ENCODE measurements at places on chromosomes 12 and 14.

DNA sequence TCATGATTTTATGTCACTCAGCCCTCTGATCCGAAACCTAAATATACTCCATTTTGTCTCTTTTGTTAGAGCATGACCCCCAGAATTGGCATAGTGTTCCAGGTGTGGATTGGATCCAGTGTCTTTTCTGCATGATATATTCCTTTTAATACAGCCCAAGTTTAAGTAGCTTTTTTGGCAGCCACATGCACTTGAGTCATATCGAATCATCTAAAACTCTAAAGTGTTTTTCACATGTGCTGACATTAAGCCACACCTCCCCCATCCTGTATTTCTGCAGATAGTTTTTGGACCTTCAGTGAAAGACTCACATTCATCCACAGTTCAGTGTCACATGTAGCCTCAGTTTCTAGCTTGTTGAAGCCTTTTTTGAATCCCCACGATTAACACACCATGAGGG, 30.6 kb downstream of the BORCS5 start:
- no peak for DNase-seq

- no peak for DNase-seq
Observed at GRCh38 chr14:43207189-43207588, 1299.9 kb downstream of the FSCB start.

- no peak for DNase-seq
Observed at GRCh38 chr14:58121530-58122186, 30.4 kb downstream of the ARMH4 start.

GRCh38 chr14:59474172-59474571, 9.0 kb upstream of the GPR135 start:
- DNase-seq: no peak

DNA sequence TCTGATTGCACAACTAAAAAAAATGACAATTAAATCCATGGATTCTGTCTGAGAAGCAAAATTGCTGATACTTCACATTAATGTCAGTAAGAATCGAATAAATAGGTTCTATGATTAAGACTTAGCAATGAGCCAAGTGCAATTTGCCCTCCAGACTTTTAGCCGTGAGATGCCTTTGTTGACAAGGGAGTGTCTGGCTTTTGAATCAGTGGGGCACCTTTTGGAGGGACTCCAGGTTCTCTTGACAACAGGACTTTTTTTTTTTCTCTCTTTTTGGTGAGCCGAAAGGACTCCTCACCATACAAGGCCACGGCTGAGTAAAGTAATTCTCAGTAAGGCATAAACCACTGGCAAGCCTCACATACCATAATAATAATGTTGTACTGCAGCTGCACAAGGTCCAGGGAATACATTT, 4.7 kb upstream of the MDM1 start:
- no peak for DNase-seq

DNA sequence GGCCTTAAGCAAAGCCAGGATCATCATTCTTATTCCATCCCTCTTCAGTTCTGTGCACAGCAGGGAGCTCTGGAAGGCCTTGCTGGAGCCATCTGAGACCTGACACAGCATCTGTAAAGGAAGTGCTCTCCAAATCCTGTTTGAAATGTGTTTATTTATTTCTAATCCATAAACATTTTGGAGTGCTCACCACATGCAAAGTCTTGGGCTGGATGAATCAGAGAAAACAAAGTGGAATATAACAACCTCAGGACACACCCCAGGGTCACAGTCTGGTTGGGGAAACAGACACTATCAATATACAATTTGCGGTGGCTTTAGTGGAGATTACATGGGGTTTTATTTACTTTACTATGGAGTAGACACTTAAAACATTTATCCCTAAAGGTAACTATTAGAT, 54.3 kb downstream of the BMP4 start:
- no peak for DNase-seq

- no peak for DNase-seq
Observed at GRCh38 chr12:30985814-30986452, 59.4 kb downstream of the TSPAN11 start.

DNA sequence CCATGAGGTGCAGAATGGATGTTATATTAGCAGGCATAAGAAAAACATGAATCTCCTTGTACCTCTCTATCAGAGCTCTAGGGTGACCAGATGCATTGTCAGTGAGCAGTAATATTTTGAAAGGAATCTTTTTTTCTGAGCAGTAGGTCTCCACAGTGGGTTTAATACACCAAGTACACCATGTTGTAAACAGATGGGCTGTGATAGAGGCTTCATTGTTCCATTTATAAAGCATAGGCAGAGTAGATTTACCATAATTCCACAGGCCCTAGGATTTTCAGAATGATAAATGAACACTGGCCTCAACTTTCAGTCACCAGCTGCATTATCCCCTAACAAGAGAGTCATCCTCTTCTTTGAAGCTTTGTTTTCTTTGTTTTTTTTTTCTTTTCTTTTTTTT, 185.2 kb downstream of the ERC1 start:
- no peak for DNase-seq

GRCh38 chr12:55074806-55075205, 51.4 kb upstream of the OR9K2 start:
- DNase-seq: no peak

GRCh38 chr12:55965240-55965639, 602 bp downstream of the PMEL start:
- DNase-seq: no peak

- DNase-seq: no peak
Observed at GRCh38 chr14:99309220-99309766, 37.3 kb upstream of the BCL11B start.

- no peak for DNase-seq
Observed at GRCh38 chr12:69834147-69834546, 9.1 kb downstream of the MYRFL start.

- DNase-seq: no peak
Observed at GRCh38 chr12:107558816-107559382, 126.7 kb upstream of the PWP1 start.

- DNase-seq: no peak
Observed at GRCh38 chr12:15446807-15447206, 124.5 kb downstream of the PTPRO start.

GRCh38 chr14:102916347-102917055, 6.0 kb upstream of the AMN start:
- no peak for DNase-seq

DNA sequence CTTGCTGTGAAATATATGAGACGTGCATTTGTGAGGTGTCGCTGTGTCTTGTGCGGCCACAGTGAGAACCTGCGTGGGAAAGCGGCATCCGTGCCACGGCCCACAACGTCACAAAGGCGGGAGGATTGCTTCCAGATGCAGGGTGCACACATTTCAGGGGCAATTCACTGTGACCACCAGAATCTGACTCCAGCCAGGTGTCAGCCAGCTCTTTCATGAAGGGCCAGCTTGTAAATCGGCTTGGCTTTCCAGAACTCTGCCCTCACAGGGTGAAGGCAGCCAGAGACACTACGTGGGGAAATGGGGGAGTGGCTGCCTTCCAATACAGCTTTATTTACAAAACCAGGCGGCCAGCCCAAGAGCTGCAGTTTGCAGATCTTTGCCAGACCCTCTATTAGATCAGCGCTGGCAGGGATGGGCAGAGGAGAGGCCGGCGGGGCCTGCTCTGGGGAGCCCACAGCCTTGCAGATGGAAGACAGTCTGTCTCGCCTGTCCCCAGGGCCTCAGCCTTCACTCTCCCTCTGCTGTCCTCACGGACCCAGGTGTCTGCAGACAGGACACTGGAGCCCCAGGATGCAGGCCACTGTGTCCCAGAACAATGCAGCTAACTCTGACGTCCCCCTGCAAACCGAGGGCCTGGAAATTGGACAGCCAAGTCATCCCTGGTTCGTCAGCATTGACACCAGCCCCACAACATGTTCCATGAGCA, 53.5 kb downstream of the ADGRD1 start:
- DNase-seq: no peak

- no peak for DNase-seq
Observed at GRCh38 chr14:67426161-67426560, 14.2 kb upstream of the PLEK2 start.

GRCh38 chr12:51869496-51869865, 18.4 kb upstream of the ANKRD33 start:
- DNase-seq: no peak

GRCh38 chr12:67449591-67450052, 180.5 kb downstream of the CAND1 start:
- DNase-seq: no peak

- DNase-seq: no peak
Observed at GRCh38 chr12:77946541-77947061, 115.9 kb downstream of the NAV3 start.

GRCh38 chr14:45298423-45299117, 45.6 kb upstream of the MIS18BP1 start:
- DNase-seq: no peak

- DNase-seq: no peak
Observed at GRCh38 chr12:40730281-40730680, 38.0 kb downstream of the CNTN1 start.

- DNase-seq: no peak
Observed at GRCh38 chr14:99758121-99758821, 34.9 kb upstream of the EML1 start.

GRCh38 chr14:52977798-52978197, 26.9 kb upstream of the FERMT2 start:
- DNase-seq: no peak

GRCh38 chr14:24695265-24696241, 61.6 kb upstream of the GZMB start:
- no peak for DNase-seq

DNA sequence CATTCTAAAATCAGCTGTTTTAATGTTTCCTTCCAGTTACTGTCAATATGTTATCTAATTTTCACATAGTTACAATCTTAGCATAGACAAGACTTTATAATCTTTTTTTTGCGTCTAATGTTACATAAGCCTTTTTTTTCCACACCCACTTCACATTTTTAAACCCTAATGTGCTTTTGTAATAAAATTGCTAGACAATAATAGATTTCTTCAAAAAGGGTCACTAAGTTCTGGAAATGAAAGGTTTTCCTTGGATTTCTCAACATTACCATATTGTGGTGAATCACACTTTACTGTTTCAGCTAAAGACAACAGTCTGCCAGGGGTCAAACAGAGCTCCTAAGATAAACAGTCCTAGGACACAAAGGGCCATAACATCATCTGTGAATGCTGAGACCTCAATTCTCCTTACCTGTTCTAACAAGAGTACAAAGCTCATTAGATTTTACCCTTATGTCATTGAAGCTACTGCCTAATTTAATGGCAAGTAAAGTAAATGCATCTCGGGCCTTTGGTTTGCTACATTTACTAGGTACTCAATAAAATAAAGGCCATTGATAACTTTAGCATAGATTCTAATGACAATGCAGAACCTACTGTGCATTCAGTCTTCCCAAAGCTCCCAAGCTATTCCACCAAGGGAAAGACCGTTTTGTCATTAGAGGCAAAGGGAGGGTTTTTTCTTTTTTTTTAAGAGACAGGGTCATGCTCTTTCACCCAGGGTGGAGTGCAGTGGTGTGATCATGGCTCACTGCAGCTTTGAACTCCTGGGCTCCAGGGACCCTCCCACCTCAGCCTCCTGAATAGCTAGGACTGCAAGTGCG, 111.2 kb upstream of the SLC38A2 start:
- no peak for DNase-seq

GRCh38 chr14:69955855-69956845, 76.9 kb downstream of the SMOC1 start:
- no peak for DNase-seq

GRCh38 chr12:77893918-77894317, 63.2 kb downstream of the NAV3 start:
- no peak for DNase-seq

- DNase-seq: no peak
Observed at GRCh38 chr12:13069380-13069779, 25.2 kb downstream of the FAM234B start.

- DNase-seq: no peak
Observed at GRCh38 chr14:98120831-98121464, 1151.0 kb downstream of the BCL11B start.

DNA sequence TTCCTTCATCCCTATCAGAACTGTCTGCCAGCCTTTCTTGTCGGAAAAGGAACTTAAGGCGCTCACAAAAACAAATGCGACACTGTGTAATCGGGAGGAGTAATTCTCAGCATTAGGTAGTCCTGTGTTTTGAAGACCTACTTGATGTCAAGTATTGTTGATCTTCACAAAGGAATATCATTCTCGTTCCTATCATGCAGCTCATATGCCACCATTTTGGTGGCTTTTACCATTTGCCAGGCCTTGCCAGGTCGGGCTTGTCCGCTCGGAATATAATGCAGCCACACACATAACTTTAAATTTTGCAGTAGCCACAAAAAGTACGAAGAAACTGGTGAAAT, 903 bp upstream of the PPP4R3A start:
- no peak for DNase-seq

DNA sequence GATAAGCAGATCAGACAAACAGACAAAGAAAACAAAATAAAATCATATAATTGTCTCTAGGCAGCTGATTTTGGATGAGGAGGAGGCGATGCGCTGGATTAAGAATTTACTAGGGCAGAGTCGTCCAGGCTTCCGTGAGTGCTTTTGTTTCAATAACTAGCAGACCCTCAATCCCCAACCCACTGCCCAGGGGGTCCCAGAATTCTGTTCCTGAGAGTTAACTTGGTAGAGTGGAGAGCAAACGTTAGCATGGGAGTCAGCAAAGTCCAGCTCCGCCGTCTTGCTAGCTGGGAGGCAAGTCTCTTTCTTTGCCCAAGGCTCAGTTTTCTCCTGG, 95.5 kb upstream of the TBX5 start:
- DNase-seq: no peak

DNA sequence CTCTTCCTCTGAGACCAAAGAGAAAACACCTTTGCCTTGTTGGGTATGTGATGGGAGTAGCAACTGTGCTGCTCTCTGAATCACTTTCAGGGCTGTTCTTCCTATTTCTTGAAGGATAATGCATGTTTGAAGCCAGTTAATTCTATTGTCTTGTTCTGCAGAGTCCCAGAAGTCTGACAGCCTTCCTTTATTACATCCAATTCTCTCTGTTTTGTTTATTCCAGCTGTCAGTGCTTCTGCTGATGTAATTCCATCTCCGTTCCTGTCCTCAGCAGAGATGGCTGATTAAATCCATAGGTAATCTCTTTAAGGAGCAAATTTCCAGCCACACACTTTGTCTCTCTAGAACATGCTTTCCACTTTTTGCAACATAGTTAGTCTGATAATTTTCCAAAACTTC, 59.7 kb downstream of the MGAT4C start:
- DNase-seq: no peak

DNA sequence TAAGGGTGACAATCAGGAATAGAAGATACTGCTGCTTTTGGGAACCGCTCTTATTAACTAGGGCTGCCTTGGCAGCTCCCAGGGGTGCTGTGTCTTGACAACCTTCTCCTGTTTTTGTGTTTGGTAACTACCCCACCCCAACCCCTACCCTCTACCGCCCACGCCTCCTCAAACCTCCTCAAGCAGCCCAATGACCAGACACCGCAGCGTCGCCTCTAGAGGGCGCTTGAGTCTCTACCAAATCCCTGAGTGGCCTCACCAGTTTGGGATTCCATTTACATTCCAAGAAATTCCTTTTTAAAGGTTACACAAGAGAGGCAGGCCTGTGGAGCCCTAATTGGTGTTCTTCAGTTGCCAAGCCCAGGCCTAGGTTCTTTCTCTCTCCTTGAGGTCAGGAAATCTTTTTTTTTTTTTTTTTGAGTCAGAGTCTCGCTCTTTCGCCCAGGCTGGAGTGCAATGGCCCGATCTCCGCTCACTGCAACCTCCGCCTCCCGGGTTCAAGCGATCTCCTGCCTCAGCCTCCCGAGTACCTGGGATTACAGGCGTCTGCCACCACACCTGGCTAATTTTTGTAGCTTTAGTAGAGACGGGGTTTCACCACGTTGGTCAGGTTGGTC, 72.4 kb upstream of the USP44 start:
- DNase-seq: no peak

Data from stimulated activated CD8-positive, alpha-beta memory T cell treated with anti-CD3 and anti-CD28 coated beads, Interleukin-4, amount 100 ng/mL, for 4 hours (primary cell).